ENCODE measurements at places on chromosomes 4 and X.

DNA sequence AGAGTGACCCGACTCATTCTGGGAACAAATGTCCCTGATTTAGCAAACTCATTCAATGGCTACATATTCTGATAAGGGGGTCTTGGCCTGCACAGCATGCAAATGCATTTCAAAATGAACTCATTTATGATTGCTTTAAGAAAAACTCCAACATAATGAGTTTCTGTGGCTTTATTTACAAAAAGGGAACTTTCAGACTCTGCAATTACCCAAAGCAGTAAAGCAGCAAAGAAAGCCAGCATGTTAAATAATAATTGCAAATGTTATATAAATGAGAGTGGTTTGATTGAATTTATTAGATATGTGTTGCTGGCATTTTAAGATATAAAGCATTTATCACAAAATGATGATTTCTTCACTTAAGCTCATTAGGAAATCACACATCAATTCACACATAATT lies 295.7 kb downstream of the FBXW7 start:
- no peak for DNase-seq

GRCh38 chrX:29941287-29941686 lies 274.1 kb upstream of the MAGEB2 start:
- no peak for DNase-seq

DNA sequence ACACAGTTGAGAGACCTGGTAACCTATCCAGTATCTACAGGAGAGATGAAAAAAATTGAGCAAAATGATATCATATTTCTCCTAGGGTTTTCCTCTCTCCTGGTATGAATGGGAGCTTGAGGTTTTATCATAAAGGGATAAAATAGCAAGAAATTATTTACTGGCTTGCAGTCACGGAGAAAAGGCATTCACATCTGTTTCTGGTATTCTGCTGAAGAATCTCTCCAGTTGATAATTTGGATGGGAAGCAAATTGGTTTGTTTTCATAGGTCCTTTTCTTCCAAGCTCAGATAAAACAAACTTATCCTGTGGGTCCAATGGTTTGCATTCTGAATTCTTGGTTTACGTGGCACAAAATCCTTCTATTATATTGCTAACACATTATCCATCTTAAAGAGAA lies 83.1 kb upstream of the GYPA start:
- no peak for DNase-seq

GRCh38 chrX:154398668-154399526 lies 720 bp downstream of the RPL10 start:
- peak; percentile 78 for DNase-seq

DNA sequence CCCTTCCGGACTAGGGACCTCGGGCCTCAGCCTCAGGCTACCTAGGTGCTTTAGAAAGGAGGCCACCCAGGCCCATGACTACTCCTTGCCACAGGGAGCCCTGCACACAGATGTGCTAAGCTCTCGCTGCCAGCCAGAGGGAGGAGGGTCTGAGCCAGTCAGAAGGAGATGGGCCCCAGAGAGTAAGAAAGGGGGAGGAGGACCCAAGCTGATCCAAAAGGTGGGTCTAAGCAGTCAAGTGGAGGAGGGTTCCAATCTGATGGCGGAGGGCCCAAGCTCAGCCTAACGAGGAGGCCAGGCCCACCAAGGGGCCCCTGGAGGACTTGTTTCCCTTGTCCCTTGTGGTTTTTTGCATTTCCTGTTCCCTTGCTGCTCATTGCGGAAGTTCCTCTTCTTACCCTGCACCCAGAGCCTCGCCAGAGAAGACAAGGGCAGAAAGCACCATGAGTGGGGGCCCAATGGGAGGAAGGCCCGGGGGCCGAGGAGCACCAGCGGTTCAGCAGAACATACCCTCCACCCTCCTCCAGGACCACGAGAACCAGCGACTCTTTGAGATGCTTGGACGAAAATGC lies at the start of gene WAS:
Gene WAS, plus strand, starts transcription at position 389 of the 572 bp plus-strand sequence. Its CDS starts 55 bp downstream, at position 444.
- no peak for DNase-seq

DNA sequence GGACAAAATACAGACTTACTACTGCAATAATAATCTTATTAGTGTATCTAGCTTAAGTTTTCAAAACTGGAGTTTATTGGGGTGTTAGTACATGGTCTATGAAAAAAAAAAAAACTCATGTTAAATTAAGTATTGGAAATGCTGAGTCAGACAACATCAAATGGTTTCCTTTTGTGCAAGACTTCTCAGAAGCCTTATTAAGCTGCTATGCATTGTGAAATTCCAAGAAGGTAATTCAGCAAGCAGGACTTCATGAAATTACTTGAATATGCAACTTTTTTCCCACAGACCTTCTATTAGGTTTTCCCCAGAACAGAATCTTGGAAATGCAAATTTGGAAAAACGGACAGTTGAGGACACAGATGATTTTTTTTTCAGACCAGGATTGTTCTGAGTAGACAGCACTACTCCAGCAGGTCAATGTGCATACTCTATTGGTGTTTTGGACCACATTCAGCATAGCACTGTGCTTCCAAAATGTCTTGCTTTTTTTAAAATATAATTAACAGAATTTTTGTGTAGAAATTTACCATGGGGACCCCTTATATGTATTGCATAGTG lies 568.8 kb upstream of the TENM3 start:
- no peak for DNase-seq

GRCh38 chrX:139931646-139932072 lies 1.2 kb downstream of the ATP11C start:
- DNase-seq: no peak

- DNase-seq: no peak
These were observed 68.5 kb downstream of the BMPR1B start for GRCh38 chr4:94826206-94826605.

DNA sequence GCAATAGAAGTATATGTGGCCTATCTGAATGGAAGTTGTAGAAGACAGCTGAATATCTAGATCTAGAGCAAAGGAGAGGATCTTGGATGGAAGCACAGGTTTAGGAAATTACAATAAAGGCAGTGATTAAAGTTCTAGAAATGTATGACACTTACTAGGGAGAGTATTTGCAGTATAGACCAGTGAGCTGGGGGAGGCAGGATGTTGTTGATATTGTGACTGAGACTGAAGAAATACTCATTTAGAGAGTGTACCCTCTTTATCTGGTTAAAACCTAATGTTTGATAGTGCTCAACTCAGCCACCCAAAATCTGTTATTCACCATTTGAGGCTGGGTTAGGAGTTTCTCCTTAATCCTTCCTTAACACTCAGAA lies 439.5 kb downstream of the GRXCR1 start:
- DNase-seq: no peak

- DNase-seq: no peak
These were observed 5.5 kb downstream of the MID2 start for GRCh38 chrX:107831071-107831730.

DNA sequence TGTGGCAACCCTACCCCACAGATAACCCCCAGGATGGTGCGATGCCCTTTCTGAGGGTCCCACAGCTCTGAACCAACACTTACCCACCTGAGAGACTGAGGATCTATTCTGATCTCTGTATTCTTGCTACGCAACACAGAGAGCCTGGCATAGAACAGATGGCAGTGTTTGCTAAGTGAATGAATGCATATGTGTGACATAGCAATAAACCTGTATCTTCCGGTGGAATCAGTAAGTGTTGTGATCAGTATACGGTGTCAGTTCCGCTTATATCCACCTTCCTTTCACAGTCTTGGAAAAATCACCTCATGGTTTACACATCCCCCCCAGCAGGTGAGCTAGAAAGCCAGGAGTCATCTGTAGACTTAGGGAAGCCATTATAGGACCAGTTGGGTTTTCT lies 5.9 kb upstream of the HSD17B10 start:
- DNase-seq: no peak

- no peak for DNase-seq
These were observed 33.0 kb upstream of the FRAS1 start for GRCh38 chr4:78024085-78024484.

- no peak for DNase-seq
These were observed 129.2 kb downstream of the FAM53A start for GRCh38 chr4:1554876-1555265.

DNA sequence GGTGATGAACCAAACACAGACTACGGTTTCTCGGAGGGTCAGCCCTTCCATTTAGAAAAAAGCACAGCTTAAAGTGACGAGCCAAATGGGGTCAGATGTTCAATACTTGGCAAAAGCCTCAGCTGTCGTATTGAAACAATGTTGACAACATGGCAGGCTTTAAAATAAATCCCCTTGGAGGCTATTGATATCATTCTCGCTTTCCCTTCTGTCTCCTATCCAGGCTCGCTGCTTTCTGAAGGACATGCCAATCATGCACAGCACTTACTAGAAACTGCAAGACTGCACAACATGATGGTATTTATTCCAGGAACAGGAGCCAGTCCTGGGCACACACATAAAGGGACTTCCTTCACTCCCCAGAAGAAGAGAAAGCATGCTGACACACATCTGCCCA lies 137.9 kb downstream of the SLC7A11 start:
- DNase-seq: no peak

- no peak for DNase-seq
These were observed 5.6 kb upstream of the KLHL2 start for GRCh38 chr4:165201806-165202205.

- DNase-seq: no peak
These were observed 4.9 kb downstream of the FRAS1 start for GRCh38 chr4:78061939-78062570.

DNA sequence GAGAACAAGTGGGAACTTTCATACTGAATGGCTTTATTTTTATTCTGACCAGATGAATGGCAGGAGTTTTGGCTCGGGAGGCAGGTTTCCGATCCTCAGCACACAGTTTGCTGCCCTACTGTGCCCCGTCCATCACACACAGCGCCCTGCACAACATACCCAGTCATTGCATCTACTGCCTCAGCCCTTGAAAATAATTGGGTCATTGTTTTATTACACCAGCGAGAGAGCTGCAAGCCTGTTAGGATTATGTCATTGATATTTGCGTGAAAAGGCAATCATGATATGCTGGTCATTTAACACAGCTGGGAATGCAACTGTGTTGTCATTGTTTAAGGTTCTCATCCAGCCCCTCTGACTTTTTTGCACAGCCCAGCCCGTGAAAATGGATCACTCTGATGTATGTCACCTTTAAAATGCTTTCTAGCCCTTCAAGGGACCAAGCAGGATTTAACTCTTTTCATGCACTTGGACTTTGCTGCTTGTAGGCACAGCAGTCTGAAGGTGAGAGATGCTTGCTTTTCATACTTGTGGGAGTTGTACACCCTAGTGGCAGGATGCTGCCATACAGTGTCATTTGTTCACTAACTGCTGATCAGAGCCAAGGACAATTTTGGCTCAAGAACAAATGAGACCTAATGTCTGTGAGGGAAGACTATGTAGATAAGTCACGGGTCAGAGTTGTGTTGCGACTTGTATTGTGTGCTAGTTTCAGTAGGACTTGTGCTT lies 62.3 kb downstream of the RTL9 start:
- DNase-seq: no peak

DNA sequence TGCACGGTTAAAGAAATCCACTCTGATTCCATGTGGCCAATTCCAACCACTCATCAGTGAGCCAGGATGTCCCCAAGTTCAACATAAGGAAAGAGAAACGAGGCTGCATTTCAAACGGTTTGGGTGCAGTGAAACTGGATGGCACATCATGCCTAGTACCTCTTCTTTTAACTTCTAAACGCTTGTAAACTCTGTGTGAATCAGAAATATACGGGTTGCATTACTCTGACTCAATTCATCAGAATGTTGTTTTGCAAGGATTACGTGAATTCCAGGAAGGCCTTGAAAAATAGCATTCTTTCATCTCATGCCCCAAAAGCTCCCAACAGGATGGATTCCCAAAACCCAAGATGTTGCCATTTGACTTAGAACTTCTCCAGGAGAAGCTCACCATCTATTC lies 270.4 kb downstream of the LDB2 start:
- no peak for DNase-seq

GRCh38 chr4:168380290-168380689 lies 61.7 kb upstream of the DDX60 start:
- DNase-seq: no peak

DNA sequence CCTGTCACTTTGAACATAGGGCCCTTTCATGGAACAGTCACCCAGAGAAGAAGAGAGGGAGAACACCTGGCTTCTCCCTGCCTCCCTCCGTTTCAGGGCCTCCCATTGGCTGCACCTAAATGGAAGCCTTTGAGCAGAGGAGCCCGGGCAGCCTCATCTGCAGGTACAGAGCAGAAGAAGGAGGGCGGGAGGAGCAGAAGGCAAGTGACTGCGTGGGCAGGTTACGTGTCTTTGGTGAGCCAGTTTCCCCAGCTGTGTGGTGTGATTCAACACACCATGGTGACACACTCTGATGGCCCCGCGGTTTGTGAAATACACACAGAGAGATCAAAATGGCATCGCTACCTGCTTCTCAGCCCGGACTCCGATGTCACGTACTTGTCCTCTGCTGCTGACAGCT lies 431 bp downstream of the C4orf50 start:
- DNase-seq: no peak

- peak; percentile 15 for DNase-seq
These were observed 38.6 kb upstream of the APLN start for GRCh38 chrX:129693354-129693753.

DNA sequence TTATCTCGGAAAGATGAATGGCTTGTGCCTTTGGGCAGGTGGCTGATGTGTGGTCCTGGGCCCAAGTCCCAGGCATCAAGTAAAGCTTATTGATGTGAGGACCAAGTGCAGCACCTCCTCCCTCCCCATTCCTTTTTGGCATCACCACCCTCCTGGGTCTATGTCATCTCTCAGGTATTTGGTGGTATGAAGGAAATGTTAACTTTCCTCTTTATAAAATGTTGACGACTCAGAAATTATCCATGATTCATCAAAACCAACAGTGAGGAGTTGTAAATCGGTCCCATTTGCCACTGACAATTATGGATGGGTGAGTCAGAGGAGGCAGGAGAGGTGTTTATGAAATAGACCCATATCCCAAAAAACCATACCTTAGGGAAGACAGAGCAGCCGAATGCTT lies 229.4 kb upstream of the GATB start:
- no peak for DNase-seq

DNA sequence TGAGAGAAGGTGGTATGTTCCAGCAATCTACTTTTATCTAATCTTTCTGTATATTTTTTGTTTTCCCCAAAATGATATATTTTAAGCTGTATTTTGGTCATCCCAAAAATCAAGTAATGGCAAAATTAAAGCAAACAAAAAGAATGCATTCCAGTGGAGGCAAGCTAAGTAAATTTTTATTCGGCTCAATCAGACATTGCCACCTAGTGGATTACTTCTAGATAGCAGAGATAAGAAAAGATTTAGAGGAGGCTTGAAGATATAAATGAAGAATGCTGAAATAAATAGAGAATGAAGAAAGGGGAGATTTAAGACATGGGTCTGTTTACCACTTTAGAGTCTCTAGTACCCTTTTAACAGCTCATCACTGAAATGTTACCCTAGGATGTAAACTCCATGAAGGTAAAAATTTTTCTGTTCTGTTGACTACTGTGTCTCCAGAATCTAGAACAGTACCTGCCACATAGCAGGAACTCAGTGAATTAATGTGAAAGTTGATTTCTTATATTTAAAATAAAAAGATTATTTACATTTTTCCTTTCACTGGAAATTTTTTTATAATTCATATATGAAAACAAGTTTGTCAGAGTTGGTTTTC lies 110.9 kb upstream of the ANK2 start:
- DNase-seq: no peak

- DNase-seq: peak; percentile 95
These were observed at the start of gene PDGFC for GRCh38 chr4:156971676-156972378. TSS of gene PDGFC (minus strand) at chr4:156971799. CDS start at chr4:156970903, 896 bp downstream.

- no peak for DNase-seq
These were observed 198.2 kb upstream of the CXorf66 start for GRCh38 chrX:140163371-140164159.

- DNase-seq: peak; percentile 67
These were observed at the start of gene BMPR1B for GRCh38 chr4:94757192-94758140. TSS of gene BMPR1B (plus strand) at chr4:94757955. CDS start at chr4:95104425, 346,470 bp downstream.
